Hematopoietic multipotent progenitor cell treated with erythropoietin and hydrocortisone succinate and interleukin-3 and kit ligand, for 4 days (in vitro differentiated cells): ENCODE measurements at places on chromosomes 12 and 14.

DNA sequence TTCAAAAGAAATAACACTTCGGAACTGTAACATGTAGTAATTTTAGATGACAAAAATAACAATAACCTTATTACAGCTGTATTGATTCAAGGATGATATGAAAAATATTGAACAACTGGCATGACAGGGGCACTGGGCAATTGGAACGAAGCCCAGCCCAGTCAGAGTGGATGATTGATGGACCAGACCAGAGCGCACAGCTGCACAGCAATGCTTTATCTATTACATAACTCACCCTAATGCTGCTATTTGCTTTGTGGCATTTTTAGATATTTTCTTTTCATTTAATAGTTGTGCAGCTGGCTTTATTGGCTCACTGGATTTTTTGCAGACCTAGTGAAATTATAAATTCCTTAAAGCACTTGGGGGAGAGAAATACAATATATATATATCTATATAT, 26.9 kb upstream of the FERMT2 start:
- DNase-seq, result no peak

- no peak for DNase-seq
These were observed 24.5 kb downstream of the SLC17A8 start for GRCh38 chr12:100381379-100381778.

GRCh38 chr12:52524898-52525591, 4.9 kb upstream of the KRT5 start:
- DNase-seq, result no peak

DNA sequence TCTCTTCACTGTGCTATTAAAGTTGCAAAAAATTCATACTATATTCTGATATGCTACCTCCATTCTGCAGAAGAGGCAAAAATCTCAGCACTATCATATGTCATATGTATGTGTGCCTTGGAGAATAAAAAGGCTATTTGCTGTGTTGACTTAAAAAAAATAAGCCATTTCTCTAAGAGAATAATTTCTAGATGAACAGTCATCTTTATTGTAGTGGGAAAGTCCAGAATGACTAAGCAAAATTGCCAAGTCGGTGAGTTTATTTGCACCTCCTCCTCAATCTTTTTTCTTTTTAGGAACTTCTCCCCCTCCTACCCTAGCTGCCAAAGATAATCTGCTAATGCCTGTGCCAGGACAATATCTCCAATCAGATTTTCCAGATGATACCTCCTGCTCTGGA, 353.8 kb upstream of the FAR2 start:
- no peak for DNase-seq

DNA sequence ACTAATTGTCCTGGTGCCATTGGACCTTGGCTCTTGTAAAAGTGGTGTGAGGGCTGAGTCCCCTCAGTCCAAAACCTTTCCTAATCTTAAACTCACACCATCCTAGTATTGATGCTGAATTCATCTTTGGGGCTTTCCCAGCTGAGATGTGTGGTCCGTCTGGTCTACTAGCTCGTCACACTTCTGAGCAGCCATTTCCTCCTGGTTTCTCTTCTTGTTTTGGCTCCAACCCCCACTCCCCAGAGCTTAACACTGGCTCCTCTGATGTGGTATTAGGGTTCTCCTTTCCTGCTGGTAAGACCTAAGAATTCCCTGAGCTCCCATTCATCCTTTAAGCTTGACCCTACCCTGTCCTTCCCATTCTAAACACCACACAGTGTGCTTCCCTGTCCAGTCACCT, 900.6 kb downstream of the VRK1 start:
- DNase-seq, result no peak
